ENCODE measurements at places on chromosomes 12 and 14. TPM values are rescaled to one million over a fixed set of nuclear protein-coding genes. Genes with fewer than 3 reads are reported as not detected.

DNA sequence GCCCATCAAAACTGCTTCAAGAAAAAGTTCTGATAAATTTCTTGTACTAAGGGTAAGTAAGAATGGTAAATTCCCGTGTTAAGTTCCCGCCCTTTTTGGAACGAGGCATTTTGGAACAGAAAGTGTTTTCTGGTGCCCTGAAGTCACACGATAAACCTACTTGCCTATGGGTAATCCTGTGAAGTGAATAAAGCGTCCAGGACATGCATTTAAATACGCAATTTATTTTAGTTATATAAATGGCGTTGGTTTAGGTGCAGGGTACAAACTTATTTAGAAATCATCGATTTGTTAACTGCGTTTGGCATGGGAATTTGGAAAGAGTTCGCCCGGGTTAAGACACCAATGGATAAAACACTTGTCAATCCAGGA, 715 bp upstream of the RAP1B start:
- DNase-seq, result no peak

- DNase-seq, result peak; percentile 95
Measured at GRCh38 chr14:71206766-71207371, 299.6 kb downstream of the PCNX1 start.

DNA sequence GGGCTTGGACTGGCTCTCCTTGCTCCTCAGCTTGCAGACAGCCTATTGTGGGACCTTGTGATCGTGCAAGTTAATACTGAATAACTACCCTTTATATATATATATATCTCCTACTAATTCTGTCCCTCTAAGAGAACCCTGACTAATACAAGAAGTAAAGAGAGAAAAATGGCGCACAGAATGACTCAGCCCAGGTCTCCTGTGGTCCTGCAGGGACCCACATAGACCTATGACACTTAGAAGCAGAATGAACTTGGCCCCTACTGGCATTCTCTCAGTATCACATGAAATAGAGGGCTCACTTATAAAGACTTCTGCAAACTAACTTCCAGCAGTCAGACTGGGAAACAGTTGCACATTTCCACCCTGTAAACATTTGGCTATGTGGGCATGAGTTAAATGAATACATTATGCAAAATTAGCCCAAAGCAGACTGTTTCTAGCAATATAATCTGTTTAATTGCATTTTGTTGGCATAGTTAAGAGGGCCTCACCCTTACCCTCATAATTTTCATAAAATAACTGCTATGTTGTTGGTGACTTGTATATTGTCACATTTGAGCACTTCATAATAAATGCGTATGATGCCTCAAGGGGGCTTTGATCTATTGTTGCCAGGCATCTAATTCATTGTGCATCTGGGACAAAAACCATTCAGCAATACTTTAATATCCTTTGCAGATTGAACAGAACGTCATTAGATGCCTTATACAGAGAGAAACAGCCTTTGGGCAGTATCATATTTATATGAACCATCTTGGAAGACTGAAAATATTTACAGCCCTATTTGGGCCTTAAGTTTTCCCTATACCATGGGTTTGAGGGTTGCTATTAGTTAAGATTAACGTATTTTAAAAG, 349.7 kb upstream of the DIO2 start:
- DNase-seq, result peak; percentile 15

DNA sequence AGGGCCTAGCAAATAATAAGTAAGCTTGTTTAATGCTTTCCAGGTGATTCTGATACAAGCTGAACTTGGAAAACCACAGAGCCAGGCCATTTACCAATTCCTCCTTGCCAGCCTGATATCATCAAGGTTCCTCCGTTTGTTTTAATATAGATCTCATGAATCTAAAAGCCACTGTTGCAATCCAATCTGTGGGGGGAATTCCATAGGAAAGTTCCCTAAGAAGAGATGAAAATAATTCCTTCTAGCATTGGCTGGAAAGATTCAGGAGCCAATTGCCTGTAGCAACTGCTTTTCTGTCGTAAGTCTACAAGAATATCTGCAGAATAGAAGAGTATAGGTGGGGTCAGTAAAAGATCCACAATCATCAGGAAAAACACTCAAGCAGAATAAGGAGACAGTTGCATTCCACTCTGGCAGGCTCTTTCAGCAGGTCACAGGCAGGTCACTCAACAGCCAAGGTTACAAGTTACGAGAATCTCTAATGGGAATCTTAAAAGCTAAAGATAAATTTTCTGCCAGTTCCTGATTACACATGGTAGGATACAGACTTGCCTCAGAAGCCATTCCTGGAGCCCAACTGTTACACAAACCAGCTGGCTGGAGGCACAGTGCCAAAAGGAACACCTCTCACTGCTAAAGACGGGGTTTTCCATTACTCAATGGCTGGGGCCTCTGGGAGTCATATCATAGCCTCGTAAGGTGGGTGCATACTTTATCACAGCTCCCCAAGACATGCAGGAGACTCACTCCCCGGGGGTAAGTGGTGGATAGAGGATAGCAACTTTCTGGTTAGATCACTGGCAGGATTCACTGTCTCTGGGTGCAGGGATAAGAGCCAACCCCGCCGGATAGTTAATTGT, 43.6 kb downstream of the FGD6 start:
- DNase-seq, result no peak

DNA sequence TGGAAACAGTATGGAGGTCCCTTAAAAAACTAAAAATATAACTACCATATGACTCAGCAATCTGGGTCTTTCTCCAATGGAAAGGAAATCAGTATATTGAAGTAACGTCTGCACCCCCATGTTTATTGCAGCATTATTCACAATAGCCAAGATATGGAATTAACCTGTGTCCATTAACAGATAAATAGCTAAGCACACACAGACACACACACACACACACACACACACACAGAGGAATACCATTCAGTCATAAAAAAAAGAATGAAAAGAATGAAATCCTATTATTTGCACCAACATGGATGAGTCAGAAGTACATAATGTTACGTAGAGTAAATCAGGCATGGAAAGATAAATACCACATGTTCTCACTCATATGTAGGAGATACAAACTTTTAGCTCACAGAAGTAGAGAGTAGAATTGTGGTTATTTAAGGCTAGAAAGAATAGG, 4.7 kb downstream of the KLRK1 start:
- DNase-seq, result peak; percentile 58

DNA sequence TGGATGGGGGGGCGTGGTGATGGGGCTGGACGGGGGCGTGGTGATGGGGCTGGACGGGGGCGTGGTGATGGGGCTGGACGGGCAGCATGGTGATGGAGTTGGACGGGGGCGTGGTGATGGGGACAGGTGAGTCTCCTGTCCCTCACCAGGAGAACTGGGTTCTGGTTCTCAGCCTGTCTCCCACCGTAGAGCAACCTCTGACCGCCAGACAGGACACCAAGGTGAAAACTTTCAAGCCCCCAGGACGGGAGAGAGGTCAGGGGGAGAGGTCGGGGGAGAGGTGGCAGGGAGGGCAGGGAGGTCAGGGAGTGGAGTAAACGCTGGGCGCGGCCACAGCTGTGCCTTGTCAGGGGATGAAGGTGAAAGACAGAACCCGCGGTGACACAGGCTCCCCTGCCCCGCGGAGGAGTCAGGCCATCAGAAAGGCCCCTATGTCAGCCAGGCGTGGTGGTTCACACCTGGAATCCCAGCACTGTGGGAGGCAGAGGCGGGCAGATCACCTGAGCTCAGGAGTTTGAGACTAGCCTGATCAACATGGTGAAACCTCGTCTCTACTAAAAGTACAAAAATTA, 84.6 kb downstream of the GALNT9 start:
- DNase-seq, result no peak

GRCh38 chr14:82676403-82676802, 1142.8 kb upstream of the SEL1L start:
- no peak for DNase-seq

DNA sequence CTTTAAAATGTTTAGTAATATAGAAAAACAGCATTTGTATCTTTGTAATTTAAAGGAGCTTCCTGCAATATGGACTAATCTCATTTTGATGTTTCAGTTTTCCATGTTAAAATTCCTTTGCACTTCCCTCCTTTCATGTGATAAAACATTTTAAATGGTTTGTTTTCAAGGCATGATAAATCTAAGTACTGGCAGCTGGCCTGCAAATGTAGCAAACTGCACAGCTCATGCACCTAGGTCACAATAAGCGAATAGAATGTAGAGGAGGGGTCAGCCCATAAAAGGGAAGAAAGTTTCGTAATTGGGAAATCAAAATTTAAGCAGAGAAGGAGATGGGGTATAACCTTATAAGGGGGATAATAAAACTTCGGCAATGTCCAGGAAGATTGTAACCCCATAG, 80.0 kb upstream of the KCNH3 start:
- DNase-seq, result no peak

GRCh38 chr12:916712-917445, 32.6 kb downstream of the RAD52 start:
- no peak for DNase-seq

DNA sequence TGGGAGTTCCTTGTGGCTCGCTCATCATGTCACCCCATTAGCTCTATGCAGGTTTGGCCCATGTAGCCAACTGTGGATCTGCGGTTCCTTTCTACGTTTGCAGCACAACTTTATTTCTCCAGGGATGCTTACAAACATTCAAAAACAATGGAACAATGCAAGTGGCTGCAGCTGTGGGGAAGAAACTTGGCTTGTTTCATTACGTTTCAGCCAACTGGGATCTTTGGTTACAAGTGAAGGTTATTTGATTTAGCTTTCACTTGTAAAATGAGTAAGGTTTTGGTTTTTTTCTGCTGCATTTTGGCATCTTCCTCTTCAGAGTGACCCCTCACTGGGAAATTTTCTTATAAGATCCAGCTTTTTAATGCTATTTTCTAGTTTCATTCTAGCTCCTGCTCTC, 105.9 kb downstream of the PLXNC1 start:
- no peak for DNase-seq

- DNase-seq, result peak; percentile 51
Measured at GRCh38 chr14:104437703-104438102, 141.9 kb upstream of the C14orf180 start.

GRCh38 chr12:11839091-11839641, 189.7 kb downstream of the ETV6 start:
- peak; percentile 87 for DNase-seq

DNA sequence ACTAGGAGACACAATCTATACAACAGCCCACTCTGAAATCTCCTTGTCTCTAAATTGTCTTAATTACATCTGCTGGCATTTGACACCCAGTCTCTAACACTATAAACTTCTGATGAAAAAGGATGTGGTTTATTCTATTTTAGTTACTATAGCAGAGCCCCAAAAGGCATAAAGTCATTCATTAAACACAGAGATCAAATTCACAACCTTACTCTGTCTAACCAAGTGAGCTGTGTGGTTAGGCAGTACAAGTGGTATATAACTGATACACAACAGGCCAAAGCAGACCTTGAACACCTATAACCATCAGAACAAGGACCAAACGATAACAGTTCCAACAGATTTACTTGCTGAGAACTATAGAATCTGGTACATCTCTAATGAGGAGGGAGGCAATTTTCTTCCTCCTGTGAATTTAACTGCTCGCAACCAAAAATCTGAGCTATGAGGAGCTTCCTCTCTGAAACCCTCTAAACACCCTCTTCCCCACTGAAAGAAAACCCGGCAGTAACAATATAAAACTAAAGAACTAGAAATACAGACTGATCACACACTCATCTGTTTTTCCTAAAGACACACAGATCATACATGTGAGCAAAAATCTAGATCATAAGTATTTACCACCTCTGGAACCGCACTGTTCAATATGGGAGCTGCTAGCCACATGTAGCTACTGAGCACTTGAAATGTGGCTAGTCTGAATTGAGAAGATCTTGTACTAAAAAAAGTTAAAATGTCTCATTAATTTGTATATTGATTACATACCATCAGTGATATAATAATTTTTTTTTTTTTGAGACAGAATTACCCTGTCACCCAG, 17.7 kb downstream of the SPPL3 start:
- no peak for DNase-seq

DNA sequence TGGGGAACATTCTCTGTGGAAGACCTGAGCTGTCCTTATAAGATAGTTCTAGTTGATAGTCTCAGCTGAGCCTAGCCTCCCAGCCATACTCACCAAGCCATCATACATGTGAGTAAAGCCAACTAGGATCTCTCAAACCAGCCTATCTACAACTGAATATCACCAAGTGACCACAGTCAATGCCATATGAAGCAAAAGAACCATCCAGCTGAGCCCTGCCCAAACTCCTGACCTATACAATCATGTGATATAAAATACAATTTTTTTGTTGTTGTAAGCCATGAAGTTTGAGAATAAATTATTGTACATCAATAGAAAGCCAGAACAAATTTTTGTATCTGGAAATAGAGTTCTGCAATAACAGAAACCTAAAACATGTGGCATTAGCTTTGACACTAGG, 118.3 kb downstream of the SLC25A21 start:
- DNase-seq, result no peak

- DNase-seq, result no peak
Measured at GRCh38 chr12:57473886-57474285, 5.8 kb downstream of the ARHGAP9 start.

- no peak for DNase-seq
Measured at GRCh38 chr12:115750340-115750739, 527.2 kb downstream of the MED13L start.

DNA sequence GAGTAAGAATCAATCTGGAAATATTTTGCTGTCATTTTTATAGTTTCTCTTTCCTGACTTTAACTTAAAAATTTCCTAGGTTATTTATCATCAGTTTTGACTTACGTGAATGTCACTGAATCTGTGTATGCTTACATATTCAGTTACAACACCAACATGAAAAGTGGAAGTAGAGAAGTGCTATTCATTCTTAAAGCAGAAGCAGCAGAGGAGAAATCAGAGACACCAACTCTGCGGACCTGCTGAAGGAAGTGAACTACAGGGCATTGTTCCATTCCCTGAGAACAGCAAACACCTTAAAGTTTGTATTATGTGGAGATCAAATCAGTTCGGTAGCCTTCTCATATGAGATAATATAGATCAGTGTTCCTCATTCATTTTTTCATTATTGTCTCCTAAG, 34.1 kb downstream of the RAD51B start:
- DNase-seq, result no peak

Gene KRT83
- not detected for total RNA-seq

Gene YAF2
- total RNA-seq, result 19.9 TPM

Gene PAPLN
- total RNA-seq, result 5.3 TPM

Gene KCNJ8
- total RNA-seq, result 9.1 TPM

Gene CEBPE
- total RNA-seq, result not detected

Gene FOXG1
- total RNA-seq, result under 0.01 TPM

Gene AQP6
- total RNA-seq, result not detected

Gene SLC6A15
- under 0.01 TPM for total RNA-seq

Gene KRT80
- 0.59 TPM for total RNA-seq

Gene CIROP
- not detected for total RNA-seq

Gene ST8SIA1
- 6.2 TPM for total RNA-seq

All from osteoblast (primary cell).